ENCODE measurements at places on chromosomes 13 and 19. TPM values are rescaled to one million over a fixed set of nuclear protein-coding genes. Genes with fewer than 3 reads are reported as not detected.
A peak's percentile ranks its signal among the peaks of the same experiment; 100 is the strongest.

GRCh38 chr13:34833562-34834182 is 108.4 kb upstream of the NBEA start:
- no peaks in the 10 kb centered on the region for H3K4me1 ChIP-seq
- no peaks in the 10 kb centered on the region for H3K36me3 ChIP-seq
- H3K27ac ChIP-seq, result no peak overlapping the region
- H3K27me3 ChIP-seq, result no peaks in the 10 kb centered on the region
- no peak for DNase-seq

GRCh38 chr19:49488863-49489537 is 1.6 kb downstream of the RPL13A start:
- H3K27me3 ChIP-seq, result no peaks in the 10 kb centered on the region
- H3K4me3 ChIP-seq, result peak overlapping the region; percentile 97
- H3K4me1 ChIP-seq, result peaks cover 14% of the 10 kb centered on the region
- H3K27ac ChIP-seq, result peak overlapping the region; percentile 96

DNA sequence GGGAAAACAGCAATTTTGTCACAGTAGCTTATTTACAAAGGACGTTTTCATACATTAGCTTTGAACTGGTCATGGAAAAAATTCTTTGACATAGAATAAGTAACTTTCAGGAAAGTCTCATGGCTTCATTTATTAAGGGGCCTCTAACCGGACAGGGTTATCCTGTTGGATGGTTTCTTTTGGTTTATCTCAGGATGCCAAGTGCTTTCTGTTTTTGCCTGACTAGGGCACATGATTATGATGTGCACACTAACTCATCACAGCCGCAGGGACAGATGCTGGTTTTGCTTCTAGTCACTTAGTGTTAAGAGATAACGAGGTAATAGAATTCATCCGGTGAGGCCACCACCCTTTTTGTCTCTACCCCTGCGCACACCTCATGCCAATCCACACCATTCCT is 53.0 kb downstream of the TGDS start:
- peaks cover 11% of the 10 kb centered on the region for H3K27me3 ChIP-seq
- H3K4me1 ChIP-seq, result peaks cover 6% of the 10 kb centered on the region
- no peak overlapping the region for H3K27ac ChIP-seq

- peaks cover 8% of the 10 kb centered on the region for H3K4me1 ChIP-seq
- H3K27me3 ChIP-seq, result no peaks in the 10 kb centered on the region
- no peak overlapping the region for H3K4me3 ChIP-seq
- peaks cover 24% of the 10 kb centered on the region for H3K36me3 ChIP-seq
Measured at GRCh38 chr19:23799321-23799720, 40.6 kb upstream of the ZNF681 start.

DNA sequence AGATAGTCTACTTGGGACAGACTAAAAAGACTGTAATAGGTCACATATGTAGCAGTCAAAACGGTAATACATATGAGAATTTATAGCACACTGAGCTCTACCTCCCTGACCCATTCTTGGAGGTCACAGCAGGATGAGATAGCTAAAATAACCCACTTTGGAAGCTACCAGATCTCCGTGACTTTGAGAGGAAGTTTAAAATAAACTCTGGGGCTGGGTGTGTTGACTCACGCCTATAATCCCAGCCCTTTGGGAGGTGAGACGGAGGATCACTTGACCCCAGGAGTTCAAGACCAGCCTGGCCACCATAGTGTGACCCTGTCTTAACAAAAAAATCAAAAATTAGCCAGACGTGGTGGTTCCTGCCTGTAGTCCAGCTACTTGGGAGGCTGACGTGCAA is 45.3 kb downstream of the DHRS12 start:
- H3K4me3 ChIP-seq, result no peak overlapping the region
- DNase-seq, result no peak
- peaks cover 3% of the 10 kb centered on the region for H3K36me3 ChIP-seq
- H3K4me1 ChIP-seq, result no peaks in the 10 kb centered on the region
- no peaks in the 10 kb centered on the region for H3K27me3 ChIP-seq

Gene ZSCAN4
- total RNA-seq, result not detected

DNA sequence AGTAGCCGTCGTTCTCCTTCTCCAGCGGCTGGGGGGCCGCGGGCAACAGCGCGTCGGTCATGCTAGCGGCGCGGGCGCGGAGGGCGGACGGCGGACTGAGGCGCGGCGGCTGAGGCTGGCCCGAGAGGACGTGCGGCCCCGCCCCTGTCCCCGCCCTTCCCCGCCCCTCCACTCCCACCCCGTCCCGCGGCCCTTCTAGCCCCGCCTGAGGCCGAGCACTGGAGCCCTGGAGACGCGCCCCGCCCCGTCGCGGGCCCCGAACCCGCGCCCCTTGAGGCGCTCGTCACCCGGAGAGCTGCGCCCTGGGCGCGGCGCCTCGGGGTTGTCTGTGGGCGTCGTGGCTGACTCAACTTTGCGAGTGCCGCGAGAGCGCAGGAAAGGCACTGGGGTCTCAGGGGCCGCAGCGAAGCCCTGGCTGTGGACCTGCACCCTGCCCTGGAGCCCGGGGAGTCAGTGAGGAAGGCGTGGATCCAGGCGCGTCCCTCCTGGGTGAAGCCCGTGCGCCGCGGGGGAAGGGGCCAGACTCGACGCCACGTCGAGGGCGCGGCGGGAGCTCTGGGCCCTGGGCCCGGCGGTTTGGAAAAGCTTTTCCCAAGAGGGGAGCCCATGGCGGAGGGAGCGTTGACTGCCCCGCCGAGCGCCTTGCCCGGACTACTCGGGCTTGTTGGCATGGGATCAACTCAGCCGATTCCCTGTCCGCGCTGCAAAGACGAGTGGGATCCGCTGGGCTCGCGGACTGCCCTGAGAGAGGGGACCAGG is at the start of gene RHPN2:
Gene RHPN2, minus strand, starts transcription at position 97 of the 759 bp plus-strand sequence. Its CDS starts 36 bp downstream, at position 61.
- H3K4me1 ChIP-seq, result peaks cover 11% of the 10 kb centered on the region
- peak within 1 kb of the TSS; percentile 92 for H3K4me3 ChIP-seq
- peak; percentile 58 for DNase-seq
- H3K27ac ChIP-seq, result peak within 1 kb of the TSS; percentile 93
- H3K36me3 ChIP-seq, result peaks cover 1% of the 10 kb centered on the region
- peaks cover 7% of the 10 kb centered on the region for H3K27me3 ChIP-seq

DNA sequence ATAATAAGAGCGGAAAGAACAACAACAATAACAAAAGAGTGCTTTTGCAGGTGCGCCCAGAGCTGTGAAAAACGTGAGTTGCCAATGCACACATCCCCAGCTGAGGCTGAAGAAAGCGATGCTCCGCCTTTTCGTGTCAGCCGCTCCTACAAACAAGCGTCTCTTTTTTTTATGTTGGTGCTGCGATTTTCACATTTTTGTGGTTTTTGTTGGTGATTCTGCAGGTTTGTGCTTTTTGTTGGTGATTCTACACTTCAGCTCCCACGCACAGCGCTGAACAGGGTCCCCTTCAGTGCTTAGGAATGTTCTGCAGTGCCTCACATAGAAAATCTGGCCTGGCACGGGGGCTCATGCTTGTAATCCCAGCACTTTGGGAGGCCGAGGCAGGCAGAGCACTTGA is 7.3 kb upstream of the SBK3 start:
- peak overlapping the region; percentile 67 for H3K27ac ChIP-seq
- no peaks in the 10 kb centered on the region for H3K36me3 ChIP-seq
- H3K4me3 ChIP-seq, result no peak overlapping the region
- peaks cover 15% of the 10 kb centered on the region for H3K27me3 ChIP-seq

DNA sequence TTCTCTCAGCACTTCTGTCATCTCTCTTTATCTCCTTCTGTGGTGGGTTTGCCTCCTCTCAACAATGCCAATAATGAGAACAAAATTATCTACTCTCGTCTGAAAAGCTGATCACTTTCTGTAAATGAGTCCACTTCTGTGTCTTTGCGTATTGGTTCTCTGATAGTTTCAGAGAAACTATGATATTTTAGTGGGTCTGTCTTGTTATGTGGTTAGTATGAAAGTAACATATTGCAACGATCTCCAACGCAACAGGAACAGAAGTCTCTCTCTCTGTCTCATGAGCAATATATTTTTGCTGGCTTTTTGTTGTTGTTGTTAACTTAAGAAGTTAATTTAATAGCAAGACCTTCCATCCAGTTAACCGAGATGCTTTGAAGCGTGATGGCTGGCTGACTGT is 47.8 kb upstream of the SLITRK6 start:
- H3K4me1 ChIP-seq, result no peaks in the 10 kb centered on the region
- no peaks in the 10 kb centered on the region for H3K36me3 ChIP-seq
- no peaks in the 10 kb centered on the region for H3K27me3 ChIP-seq
- no peak for DNase-seq
- H3K4me3 ChIP-seq, result no peak overlapping the region
- no peak overlapping the region for H3K27ac ChIP-seq

Gene ZNF415
- total RNA-seq, result 18.1 TPM

DNA sequence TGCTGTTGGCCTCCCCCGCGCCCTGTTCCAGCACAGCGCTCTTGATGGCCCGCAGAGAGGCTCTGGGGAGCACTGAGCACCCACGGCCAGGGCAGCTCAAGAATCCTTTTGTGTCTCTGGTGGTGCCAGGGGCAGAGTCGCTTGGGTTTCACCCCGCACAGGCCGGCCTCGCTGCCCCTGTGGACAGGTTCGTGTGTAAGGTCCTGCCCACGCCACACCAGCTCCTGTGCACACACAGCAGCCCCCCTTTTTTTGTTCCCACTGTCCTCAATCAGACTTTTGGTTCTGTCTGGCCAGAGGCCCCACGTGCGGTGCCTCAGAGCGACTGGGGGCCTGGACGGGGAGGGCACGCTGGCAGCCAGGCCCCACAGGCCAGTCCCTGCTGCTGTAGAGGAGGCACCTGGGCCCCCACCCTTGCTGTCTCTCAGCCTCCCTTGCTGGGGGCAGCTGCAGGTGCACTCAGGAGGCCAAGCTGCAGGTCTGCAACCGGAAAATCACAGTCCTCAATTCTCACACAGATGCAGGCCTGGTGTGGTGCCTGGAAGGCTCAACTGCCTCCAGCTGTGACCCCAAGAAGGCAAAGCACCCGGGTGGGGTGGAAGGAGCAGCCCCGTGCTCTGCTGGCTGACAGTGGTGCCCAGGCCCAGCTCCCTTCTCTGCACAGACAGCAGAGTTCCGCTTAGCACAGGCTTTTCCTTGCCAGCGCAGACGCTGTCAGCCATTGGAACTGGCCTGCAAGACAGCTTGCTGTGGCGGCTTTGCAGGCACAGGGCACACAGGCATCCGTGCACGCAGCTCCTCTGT is 12.6 kb upstream of the F7 start:
- DNase-seq, result no peak
- peaks cover 11% of the 10 kb centered on the region for H3K36me3 ChIP-seq
- H3K27ac ChIP-seq, result no peak overlapping the region
- H3K27me3 ChIP-seq, result no peaks in the 10 kb centered on the region

- no peak for DNase-seq
- peaks cover 10% of the 10 kb centered on the region for H3K27me3 ChIP-seq
- H3K36me3 ChIP-seq, result no peaks in the 10 kb centered on the region
Measured at GRCh38 chr19:51749979-51750378, 1.7 kb downstream of the FPR1 start.

Gene DENND1C
- 0.47 TPM for total RNA-seq

DNA sequence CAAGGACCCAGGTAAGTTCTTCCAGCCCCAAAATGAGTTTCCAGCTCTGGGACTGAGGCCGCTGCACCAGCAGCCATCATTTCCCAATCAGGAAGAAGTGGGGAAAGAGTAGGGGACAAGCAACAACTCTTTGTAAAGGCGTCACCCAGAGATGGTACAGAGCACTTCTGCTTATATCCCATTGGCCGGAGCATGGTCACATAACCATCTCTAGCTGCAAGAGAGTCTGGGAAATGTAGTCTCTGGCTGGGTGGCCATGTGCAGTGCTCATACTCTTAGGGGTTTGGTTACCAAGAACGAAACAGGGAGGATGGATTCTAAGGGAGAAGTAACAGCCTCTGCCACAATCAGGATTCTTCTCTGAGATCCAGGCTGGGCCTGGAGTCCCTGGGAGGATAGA is 26.3 kb downstream of the CKM start:
- H3K27me3 ChIP-seq, result no peaks in the 10 kb centered on the region
- no peak for DNase-seq
- peaks cover 50% of the 10 kb centered on the region for H3K36me3 ChIP-seq
- no peak overlapping the region for H3K4me3 ChIP-seq
- no peaks in the 10 kb centered on the region for H3K4me1 ChIP-seq
- H3K27ac ChIP-seq, result no peak overlapping the region

GRCh38 chr13:67062160-67062559 is 168.0 kb downstream of the PCDH9 start:
- no peaks in the 10 kb centered on the region for H3K36me3 ChIP-seq
- peaks cover 12% of the 10 kb centered on the region for H3K4me1 ChIP-seq
- no peak overlapping the region for H3K27ac ChIP-seq
- DNase-seq, result no peak
- no peaks in the 10 kb centered on the region for H3K27me3 ChIP-seq
- no peak overlapping the region for H3K4me3 ChIP-seq

DNA sequence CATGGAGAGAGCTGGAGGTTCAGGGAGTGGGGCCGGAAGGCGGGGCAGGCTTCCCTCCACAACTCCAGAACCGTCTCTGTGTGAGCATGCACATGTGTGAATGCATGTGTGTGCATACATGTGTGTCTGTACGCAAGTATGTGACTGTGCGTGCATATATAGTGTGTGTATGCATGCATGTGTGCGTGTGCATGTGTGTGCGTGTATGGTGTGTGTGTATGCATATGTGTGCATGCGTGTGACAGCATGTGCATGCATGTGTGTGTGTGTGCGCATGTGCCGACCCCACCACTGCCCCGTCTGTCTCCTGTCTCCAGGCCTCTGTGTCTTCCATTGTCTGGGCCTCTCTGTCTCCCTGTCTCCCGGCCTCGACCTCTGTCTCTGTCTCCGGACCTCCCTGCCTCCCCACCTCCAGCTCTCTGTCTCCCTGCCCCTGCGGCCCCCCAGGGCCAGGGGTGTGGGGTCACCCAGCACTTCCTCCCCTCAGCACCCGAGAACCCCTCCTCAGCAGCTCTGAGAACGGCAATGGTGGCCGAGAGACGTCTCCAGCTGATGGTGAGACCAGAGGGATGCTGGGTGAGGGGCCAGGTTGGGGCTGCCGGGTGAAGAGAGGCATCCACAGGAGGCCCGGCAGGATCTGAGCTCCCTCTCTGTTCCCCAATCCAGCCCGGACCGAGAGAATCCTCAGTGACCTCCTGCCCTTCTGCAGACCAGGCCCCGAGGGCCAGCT is 22.5 kb downstream of the ARHGEF1 start:
- no peak for DNase-seq
- H3K27ac ChIP-seq, result peak overlapping the region; percentile 93
- peaks cover 9% of the 10 kb centered on the region for H3K27me3 ChIP-seq
- H3K4me1 ChIP-seq, result peaks cover 23% of the 10 kb centered on the region

Gene CGB5
- not detected for total RNA-seq

Gene ERCC5
- total RNA-seq, result 48.1 TPM

GRCh38 chr13:105788530-105788929 is 746.9 kb downstream of the EFNB2 start:
- no peak for DNase-seq
- no peaks in the 10 kb centered on the region for H3K4me1 ChIP-seq
- H3K27ac ChIP-seq, result no peak overlapping the region
- no peak overlapping the region for H3K4me3 ChIP-seq
- no peaks in the 10 kb centered on the region for H3K27me3 ChIP-seq
- H3K36me3 ChIP-seq, result no peaks in the 10 kb centered on the region

GRCh38 chr19:55251341-55252081 is 7.3 kb downstream of the PPP6R1 start:
- no peaks in the 10 kb centered on the region for H3K27me3 ChIP-seq
- H3K4me3 ChIP-seq, result no peak overlapping the region
- no peaks in the 10 kb centered on the region for H3K36me3 ChIP-seq
- peak overlapping the region; percentile 68 for H3K27ac ChIP-seq
- H3K4me1 ChIP-seq, result peaks cover 9% of the 10 kb centered on the region
- DNase-seq, result no peak

Data from progenitor cell of endocrine pancreas (in vitro differentiated cells).